ENCODE measurements at places on chromosomes 2 and 18. TPM values are rescaled to one million over a fixed set of nuclear protein-coding genes. Genes with fewer than 3 reads are reported as not detected.

- no peaks in the 10 kb centered on the region for H3K36me3 ChIP-seq
- no peak for DNase-seq
- H3K4me3 ChIP-seq: no peak overlapping the region
- no peaks in the 10 kb centered on the region for H3K27me3 ChIP-seq
- no peaks in the 10 kb centered on the region for H3K4me1 ChIP-seq
- H3K27ac ChIP-seq: no peak overlapping the region
These were observed 483.5 kb upstream of the GCFC2 start for GRCh38 chr2:76194031-76194775.

AKAIN1 gene
- not detected for total RNA-seq

DNA sequence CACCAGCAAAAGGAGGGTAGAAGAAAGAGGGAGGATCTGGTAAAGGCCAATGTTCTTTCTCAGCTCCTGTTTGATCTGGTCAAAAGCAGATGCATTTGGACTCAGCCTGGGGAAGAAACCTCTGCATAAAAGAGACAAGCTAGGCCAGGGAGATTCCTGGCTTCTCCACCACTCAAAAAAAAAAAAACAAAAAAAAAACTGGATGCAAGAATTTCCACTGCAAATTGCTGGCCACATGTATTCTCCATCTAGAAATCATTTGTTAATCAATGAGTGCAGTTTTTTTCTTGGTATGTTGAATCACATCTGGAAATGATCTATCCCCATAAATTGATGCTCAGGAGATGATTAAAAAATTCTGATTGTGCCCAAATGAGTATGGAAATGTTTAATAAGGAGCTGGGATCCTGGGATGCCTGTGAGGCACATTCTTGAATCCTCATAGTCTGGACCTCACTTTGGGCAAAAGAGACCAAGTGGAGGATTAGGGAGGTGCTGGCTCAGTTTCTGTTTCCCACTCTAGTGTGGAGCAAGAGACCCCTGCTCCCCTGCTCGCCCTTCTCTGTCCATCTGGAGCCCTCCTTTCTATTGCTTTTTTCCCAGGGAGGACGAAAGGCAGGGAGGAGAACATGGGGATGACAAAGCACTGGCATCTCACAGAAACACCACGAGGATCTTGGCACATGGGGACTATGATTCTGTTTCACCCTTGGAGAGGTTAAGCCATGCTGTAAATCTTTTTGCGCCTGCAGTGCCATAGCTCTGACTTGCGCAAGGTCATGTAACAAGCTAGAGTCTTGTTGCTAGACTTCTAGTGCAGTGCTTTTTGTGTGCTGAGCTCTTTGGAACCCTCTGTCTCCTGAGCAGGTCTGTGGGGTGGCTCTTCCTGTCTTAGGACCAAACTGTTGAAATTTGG is 57.6 kb downstream of the APOB start:
- H3K27ac ChIP-seq: no peak overlapping the region
- no peak overlapping the region for H3K4me3 ChIP-seq
- H3K27me3 ChIP-seq: no peaks in the 10 kb centered on the region
- DNase-seq: no peak
- H3K4me1 ChIP-seq: no peaks in the 10 kb centered on the region

DNA sequence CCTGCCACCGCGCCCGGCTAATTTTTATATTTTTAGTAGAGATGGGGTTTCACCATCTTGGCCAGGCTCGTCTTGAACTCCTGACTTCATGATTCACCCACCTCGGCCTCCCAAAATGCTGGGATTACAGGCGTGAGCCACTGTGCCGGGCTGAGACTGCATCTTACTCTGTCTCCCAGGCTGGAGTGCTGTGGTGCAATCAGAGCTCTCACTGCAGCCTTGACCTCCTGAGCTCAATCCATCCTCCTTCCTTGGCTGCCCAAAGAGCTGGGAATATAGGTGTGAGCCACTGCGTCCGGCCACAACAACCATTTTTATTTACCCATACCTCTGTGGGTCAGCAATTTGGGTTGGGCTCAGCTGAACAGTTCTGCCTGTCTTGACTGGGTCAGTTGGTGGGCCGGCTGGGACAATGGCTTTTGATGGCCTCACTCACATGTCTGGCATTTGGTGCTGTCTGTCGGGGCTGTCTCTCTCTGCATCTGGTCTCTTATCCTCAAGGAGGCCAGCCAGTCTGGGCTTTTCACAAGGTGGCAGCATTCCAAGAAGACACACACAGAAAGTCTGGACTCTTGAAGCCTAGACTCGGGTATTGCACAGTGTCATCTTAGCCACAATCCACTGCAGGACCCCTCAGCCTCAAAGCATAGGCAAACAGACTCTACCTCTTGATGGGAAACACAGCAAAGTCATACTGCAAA is 116.8 kb upstream of the GATA6 start:
- no peaks in the 10 kb centered on the region for H3K27me3 ChIP-seq
- H3K4me3 ChIP-seq: no peak overlapping the region
- no peak overlapping the region for H3K27ac ChIP-seq
- peak; percentile 47 for DNase-seq
- H3K36me3 ChIP-seq: no peaks in the 10 kb centered on the region

DNA sequence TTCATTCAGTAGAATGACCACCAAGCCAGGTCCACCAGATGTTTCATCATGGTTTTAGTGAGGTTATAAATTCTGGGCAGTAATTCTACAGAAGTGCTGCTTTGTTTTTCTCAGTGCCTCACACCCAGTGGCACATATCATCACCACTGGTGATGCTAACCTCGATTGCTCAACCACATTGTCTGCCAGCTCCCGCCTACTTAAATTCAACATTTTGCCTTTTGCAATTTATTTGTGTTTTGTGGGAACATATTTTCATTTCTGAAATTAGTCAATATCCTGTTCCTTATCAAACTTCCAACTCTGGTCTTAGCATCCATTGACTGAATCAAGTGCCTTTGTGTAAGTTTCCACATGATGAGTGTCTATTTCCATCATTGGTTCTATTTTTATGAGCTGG is 62.3 kb upstream of the TMEM178A start:
- H3K4me1 ChIP-seq: no peaks in the 10 kb centered on the region
- no peaks in the 10 kb centered on the region for H3K27me3 ChIP-seq
- no peak for DNase-seq
- H3K4me3 ChIP-seq: no peak overlapping the region
- H3K36me3 ChIP-seq: no peaks in the 10 kb centered on the region
- no peak overlapping the region for H3K27ac ChIP-seq

DNA sequence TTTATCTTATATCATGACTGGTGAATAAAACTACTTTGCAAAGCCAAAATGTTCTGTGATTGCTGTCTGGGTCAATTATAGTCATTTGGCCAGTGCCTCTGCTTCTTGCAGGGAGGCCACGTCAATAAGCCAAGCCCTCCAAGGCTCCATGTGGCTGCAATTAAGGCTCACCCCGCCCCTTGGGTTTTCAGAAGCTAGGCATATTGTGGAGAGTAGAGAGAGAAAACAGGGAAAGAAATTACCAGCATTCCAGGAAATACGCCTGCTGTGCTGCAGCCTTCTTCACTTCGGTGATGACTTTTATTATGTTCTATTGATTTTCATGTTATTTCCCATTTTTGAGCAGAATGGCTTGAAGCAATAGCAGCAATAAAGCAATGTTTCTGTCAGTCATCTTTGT is 319.7 kb downstream of the SOX11 start:
- no peaks in the 10 kb centered on the region for H3K27me3 ChIP-seq
- no peaks in the 10 kb centered on the region for H3K36me3 ChIP-seq
- H3K4me1 ChIP-seq: no peaks in the 10 kb centered on the region
- DNase-seq: no peak
- H3K27ac ChIP-seq: no peak overlapping the region
- no peak overlapping the region for H3K4me3 ChIP-seq

DNA sequence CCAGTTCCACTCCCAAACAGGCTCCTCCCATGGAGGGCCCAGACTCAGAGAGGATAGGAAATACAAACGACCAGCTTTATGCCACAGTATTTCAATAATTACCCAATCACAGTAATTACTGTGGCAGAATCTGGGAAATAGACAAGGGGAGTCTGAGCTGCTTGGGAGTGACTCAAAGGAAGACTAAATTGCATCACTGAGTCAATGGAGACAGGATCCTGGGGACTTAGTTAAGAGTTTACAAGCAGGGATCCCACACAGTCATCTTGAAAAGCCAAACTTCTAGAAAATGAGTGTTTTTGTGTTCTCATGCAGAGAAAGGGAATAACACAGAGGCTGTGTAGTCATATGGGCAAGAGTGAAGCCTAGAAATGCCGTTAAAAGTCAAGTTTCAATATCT is 1142.1 kb downstream of the CNTNAP5 start:
- H3K4me3 ChIP-seq: no peak overlapping the region

MC4R gene
- total RNA-seq: not detected

TMEFF2 gene
- total RNA-seq: 0.35 TPM
